ENCODE measurements at places on chromosomes 16 and 17.

DNA sequence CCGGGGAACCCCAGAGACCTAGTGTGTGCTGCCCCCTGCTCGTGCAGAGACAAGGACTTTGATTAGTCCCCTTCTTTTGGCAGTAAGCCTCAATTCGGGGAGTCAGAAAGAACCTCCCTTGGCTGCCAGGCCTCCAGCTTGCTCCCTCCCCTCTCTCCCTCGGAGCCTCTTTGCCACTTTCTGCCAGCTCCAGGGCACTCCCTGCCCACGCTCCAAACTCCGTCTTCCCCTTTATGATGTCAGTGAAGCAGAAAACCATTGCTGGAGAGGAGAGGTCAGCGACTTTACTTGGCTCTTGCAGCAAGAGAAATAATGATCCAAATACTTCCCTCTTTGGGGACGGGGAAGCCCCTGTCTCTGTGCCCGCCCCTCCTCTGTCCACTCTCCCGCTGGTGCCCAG is 28.1 kb downstream of the TTYH2 start:
- DNase-seq = no peak

- no peak for DNase-seq
Observed at GRCh38 chr17:22454070-22454999, 762.0 kb downstream of the KCNJ18 start.

DNA sequence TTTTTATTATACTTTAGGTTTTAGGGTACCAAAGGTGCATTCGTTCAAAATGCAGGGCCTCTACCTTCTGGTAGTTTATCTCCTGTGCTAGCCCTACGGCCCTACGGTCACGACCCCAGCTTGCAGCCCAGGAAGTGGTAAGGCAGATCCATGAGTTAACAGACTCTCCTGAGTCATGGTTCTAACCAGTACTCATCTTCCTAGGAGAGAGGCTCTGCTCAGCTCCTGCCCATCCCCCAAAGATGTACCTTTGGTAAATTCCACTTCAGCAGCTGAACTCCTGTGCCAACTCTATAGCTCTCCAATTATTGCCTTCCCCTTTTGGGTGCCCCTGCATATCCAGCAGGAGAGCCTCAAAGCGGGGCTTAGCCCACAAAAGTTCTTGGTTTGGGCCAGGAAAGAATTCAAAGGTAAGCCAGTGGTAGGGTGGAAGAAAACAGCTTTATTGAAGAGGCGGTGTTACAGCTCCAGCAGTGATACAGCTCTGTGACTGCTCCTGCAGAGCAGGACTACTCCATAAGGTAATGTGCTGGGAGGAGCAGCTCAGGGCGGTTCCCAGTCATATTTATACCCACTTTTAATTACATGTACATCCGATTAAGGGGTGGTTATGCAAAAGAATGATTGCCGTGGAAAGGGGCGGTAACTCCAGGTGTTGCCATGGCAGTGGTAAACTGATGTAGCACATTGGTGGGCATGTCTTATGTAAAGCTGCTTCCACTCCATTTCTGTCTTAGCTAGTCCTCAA is 241.4 kb downstream of the PMP22 start:
- DNase-seq = no peak

GRCh38 chr17:80868022-80868609 is 123.5 kb upstream of the CHMP6 start:
- no peak for DNase-seq
